ENCODE measurements at places on chromosomes 5 and 9.

GRCh38 chr5:74482523-74482922 is 158.0 kb downstream of the ENC1 start:
- DNase-seq: no peak

DNA sequence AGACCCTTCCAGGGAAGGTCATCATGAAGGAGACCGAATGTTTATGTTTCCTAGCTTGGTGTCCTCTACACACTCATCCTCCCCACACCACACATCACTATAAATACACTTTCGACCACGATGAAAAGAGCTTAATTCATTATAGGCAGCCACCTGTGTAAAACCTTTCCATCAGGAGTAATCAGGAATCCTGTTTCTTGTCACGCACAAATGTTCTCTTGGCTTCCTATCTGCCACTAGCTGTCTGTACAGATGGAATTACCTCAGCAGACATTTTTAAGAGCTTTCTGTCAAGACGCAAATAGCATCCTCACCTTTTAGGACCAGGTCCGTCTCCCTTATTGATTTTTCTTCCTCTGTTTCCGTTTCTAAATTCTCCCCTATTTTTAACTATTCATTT is 79.1 kb downstream of the CYFIP2 start:
- DNase-seq: no peak

DNA sequence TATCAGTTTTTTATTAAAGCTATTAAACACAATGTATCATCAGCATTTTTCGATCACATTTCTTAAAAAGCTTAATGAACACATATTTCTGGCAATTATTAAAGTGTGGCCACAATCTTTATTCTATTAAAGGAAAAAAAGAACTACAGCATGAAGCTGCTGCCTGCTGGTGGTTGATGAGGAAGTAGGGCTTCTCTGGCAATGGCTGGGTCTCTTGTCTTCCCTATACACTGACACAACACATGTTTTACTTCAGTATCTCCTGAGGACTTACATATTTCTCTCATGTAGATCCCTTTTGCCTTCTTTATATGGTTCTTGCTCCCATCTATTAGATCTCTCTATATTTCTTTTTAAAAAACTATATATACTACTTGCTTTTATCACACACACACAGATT is 590.7 kb downstream of the RAB3C start:
- DNase-seq: no peak

DNA sequence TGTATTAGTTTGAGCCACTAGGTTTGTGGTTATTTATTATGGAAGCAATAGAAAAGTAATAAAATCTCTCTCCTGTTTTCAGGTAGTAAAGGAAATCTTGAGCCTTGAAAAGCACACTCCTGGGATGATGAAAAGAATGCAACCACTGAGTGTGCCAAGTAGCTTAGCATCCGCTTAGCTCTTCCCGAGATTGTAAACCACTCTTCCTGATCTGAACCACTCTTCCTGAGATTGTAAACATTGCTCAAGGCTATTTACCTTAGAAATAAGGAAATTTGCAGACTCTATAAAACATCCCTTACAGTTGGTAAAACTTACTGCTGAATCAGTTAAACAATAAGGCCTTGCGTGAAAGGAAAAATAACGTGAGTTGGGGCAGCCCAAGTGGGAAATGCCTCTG is 17.4 kb upstream of the IL33 start:
- no peak for DNase-seq

DNA sequence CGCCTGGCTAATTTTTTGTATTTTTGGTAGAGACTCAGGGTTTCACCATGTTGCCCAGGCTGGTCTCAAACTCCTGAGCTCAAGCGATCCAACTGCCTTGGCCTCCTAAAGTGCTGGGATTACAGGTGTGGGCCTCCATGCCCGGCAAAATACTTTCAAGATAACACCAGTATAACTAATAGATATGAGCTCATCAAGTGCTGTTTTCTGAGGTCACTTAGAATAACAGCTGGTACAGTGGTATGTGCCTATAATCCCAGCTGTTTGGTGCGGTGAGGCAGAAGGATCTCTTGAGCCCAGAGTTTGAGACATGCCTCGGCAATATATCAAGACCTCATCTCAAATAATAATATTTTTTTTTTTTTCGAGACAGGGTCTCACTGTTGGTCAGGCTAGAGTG is 30.5 kb upstream of the CREBRF start:
- DNase-seq: no peak

- DNase-seq: no peak
These were observed 21.0 kb downstream of the TIMD4 start for GRCh38 chr5:156942064-156942463.

- DNase-seq: no peak
These were observed 28.7 kb upstream of the C5orf46 start for GRCh38 chr5:147935032-147935431.

GRCh38 chr5:181133610-181134231 is 2.8 kb upstream of the OR2V1 start:
- peak; percentile 24 for DNase-seq

GRCh38 chr5:171642894-171643293 is 142.7 kb upstream of the SMIM23 start:
- DNase-seq: no peak

GRCh38 chr5:110977915-110978314 is 93.6 kb upstream of the TSLP start:
- DNase-seq: no peak

DNA sequence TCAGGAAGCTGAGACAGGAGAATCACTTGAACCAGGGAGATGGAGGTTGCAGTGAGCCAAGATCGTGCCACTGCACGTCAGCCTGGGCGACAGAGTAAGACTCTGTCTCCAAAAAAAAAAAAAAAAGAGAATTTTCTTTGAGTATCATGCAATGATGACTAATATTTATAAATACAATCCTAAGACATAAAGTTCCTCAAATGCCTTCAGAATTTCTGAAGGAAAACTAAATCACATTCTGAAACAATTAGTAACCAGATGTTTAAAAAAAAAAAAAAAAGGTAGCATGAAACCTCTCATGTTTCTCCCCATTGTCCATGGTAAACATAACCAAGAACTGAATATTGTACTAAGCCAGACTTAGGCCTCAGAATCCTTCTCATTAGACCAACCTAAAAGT is 23.1 kb downstream of the MLLT3 start:
- DNase-seq: no peak

- no peak for DNase-seq
These were observed 51.0 kb upstream of the DHFR start for GRCh38 chr5:80705801-80706200.

DNA sequence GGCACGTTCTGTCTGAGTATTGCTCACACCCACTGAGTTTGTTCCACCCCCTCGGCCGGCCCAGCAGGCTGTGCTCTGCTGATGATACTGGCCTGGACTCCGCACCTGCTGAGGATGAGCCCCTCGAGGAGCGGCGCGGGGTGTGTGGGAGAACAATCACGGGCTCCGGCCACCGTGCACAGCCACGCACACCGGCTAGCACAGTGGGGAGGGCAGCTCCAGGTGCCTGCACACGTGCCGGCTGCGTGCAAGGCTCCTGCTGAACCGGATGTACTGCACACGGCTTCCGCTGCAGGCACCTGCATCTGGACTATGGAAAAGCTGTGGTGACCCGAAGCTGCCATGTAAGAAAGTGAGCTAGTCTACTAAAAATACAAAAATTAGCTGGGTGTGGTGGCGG is 485.2 kb upstream of the CDH9 start:
- peak; percentile 83 for DNase-seq

DNA sequence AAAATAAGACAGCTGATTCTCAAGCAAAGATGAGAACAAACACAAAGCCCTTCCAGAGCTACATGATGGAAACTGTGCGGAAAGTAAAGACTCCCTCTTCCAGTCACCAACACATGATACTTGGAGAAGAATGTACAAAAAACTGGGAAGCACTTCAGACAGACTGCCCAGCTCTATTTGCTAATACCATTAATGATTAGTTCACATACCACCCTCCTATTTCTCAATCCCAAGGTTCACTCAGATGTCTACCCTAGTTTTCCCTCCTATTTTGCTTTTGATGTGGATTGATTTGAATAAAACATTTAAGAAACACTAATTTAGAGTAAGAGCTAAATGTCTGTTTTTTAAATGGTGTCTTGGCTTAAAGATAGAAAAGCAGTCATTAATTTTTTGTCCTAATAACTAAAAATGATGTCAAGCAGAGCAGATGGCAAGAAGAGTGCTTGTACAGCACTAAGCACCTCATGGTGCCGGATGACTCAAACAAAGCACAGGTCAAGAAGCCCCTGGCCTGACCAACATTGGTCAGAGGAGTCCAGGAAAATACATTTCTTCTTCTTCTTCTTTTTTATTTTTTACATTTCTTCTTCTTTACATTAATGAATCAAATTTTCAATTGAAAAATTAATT is 639.4 kb downstream of the PDE4D start:
- DNase-seq: no peak

DNA sequence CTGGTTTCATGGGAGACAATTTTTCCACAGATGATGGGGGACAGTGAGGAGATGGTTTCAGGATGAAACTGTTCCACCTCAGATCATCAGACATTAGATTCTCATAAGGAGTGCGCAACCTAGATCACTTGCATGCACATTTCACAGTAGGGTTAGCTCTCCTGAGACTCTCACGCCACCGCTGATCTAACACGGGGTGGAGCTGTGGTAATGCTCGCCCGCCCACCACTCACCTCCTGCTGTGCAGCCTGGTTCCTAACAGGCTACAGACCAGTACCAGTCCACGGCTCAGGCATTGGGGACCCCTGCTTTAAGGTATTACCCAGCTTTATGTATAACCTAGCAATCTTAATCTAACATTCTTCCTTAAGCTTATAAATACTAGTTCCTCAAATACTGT is 35.6 kb downstream of the TTC39B start:
- DNase-seq: no peak

DNA sequence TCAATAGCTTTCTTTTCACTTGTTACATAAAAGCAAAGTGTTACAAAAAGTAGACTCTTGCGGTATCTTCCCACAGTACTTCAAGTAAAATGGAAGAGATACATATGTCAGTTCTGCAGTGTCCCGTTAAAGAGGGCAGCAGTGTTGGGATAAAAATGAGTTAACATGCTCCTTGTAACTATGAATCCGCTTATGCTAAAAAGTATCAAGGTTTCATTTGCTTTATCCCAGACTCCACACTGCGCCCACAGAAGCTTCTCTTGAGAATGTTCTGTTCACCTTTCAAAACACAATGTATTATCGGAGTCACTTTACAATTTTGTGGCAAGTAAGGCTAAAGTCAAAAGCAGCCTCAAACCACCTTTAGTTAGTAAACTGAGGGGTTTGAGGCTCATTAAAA is 790 bp downstream of the PTAR1 start:
- no peak for DNase-seq

DNA sequence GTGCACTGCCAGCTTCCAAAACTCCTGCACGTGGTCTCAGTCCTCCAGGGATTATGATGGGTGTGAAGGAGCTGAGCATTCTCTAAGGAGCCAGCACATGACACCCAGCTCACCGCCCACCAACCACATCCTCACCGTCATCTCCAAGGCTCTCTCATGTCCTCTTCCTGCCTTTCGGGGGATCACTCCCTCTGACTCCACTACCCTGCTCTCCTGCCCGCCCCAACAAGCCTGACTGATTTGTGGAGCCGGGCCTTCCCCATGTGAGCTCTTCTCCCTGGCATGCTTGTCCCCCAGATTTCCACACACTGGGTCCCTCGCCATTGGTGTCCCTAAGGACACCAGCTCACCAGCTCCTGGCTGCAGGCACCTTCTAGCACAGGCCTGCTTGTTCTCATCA is 1.9 kb downstream of the ABO start:
- no peak for DNase-seq

GRCh38 chr9:106800701-106801270 is 62.2 kb upstream of the ZNF462 start:
- DNase-seq: no peak

GRCh38 chr9:31612336-31613030 is 772.0 kb upstream of the ACO1 start:
- no peak for DNase-seq

- DNase-seq: no peak
These were observed 174.6 kb upstream of the GRAMD2B start for GRCh38 chr5:126248611-126249010.

GRCh38 chr5:16679190-16679589 is 62.4 kb upstream of the RETREG1 start:
- no peak for DNase-seq

- DNase-seq: no peak
These were observed 126.4 kb downstream of the CRB2 start for GRCh38 chr9:123482295-123482968.

DNA sequence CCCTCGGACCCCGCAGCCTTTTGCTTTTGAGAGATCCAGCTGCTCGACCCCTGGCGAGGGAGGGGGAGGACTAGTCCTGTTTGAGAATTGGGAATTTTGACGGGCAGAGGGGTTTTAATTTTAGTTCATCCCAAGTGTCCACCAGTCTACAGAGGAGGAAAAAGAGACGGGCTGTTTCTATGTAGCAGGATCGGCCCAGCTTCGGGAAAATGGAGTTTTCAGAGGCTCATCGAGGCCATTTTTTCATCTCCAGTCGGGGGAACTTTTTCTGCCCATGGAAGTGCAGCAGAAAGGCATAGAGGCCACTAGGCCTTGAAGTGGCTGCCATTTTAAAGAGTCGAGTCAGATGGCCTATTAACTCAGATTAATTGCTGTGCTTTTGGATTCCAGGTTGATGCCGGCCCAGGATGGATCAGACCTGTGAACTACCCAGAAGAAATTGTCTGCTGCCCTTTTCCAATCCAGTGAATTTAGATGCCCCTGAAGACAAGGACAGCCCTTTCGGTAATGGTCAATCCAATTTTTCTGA is 1.2 kb downstream of the NSD1 start:
- no peak for DNase-seq

GRCh38 chr5:133396187-133396741 is 216.1 kb downstream of the FSTL4 start:
- no peak for DNase-seq

All from SHP77 treated with DMSO at 0.1 percent for 48 hours (cell line).